ENCODE measurements at places on chromosomes 13 and 19. TPM values are rescaled to one million over a fixed set of nuclear protein-coding genes. Genes with fewer than 3 reads are reported as not detected.

The FAM216B gene
- polyA plus RNA-seq, result not detected

The PSG1 gene
- polyA plus RNA-seq, result not detected

The LHB gene
- polyA plus RNA-seq, result 0.82 TPM

The SIGLEC7 gene
- not detected for polyA plus RNA-seq

The ZFP28 gene
- polyA plus RNA-seq, result not detected

The SOHLH2 gene
- polyA plus RNA-seq, result not detected

The CYP4F3 gene
- 22.8 TPM for polyA plus RNA-seq

The ATP13A1 gene
- polyA plus RNA-seq, result 41.0 TPM

The ZNF90 gene
- polyA plus RNA-seq, result 2.1 TPM

The PRR19 gene
- 0.26 TPM for polyA plus RNA-seq

The ASF1B gene
- polyA plus RNA-seq, result 18.2 TPM

The TEX29 gene
- polyA plus RNA-seq, result 0.34 TPM

The GADD45GIP1 gene
- polyA plus RNA-seq, result 31.9 TPM

The ICAM1 gene
- 98.4 TPM for polyA plus RNA-seq

The WASF3 gene
- 17.2 TPM for polyA plus RNA-seq

The NAPSA gene
- not detected for polyA plus RNA-seq

The KLK5 gene
- not detected for polyA plus RNA-seq

The EFNB2 gene
- polyA plus RNA-seq, result 0.05 TPM

The LIM2 gene
- polyA plus RNA-seq, result 1.3 TPM

The ZNF345 gene
- polyA plus RNA-seq, result 2.6 TPM

The MBD3L3 gene
- not detected for polyA plus RNA-seq

The SIGLEC12 gene
- polyA plus RNA-seq, result not detected

The CEACAM7 gene
- not detected for polyA plus RNA-seq
